SW 1271 (cell line): ENCODE measurements at places on chromosomes 13 and 19.

GRCh38 chr13:100363874-100364273 lies 224.7 kb downstream of the GGACT start:
- no peak for DNase-seq

DNA sequence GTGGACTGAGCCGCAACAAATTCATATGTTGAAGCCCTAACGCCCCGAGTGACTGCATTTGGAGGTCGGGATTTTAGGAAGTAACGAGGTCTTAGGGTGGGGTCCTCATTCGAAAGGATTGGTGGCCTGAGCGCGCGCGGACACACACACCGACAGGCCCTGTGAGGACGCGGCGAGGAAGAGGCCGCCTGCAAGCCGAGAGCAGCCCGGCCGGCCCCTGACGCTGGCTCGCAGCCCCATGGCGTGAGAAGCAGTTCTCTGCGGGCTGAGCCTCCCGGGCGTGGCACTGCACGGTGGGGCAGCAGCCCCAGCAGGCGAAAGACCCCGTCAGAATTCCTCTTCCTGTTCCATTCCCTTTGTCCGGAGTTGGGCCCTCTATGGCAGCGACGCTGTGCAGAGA lies 131.2 kb downstream of the CRYL1 start:
- DNase-seq, result no peak

GRCh38 chr19:54364775-54365257 lies at the start of gene LAIR1:
Gene LAIR1, minus strand, starts transcription at chr19:54364931. Its CDS starts 127 bp downstream, at chr19:54364804.
- DNase-seq, result no peak

DNA sequence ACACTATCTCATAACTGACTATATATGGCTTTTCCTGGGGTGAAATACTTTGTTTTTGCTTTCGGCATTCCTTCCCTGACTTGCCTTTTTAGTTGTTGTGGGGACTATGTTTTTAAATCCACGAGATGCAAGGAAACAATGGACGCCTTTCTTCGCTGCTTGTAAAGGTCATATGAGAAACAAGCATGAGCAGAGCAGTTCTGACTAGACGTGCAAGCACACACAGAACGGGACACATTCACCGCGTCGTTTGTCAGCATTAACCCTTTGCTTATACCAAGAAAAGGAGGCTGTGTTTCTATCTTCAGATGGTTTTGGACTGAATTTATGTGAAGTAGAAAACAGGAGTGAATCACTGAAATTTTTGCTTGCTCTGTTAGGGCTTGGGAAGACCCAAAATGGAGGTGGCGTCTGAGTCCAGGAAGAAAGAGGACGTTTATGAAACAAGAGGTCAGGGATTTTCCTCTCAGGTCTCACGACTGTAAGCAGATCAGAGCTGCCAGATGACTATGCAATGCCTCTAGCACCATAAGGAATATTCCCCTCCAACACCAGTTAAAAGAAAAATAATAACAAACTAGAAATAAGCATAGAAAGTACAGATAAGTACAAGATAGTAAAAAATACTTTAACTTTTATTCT lies 358.9 kb downstream of the DLEU7 start:
- DNase-seq, result no peak

DNA sequence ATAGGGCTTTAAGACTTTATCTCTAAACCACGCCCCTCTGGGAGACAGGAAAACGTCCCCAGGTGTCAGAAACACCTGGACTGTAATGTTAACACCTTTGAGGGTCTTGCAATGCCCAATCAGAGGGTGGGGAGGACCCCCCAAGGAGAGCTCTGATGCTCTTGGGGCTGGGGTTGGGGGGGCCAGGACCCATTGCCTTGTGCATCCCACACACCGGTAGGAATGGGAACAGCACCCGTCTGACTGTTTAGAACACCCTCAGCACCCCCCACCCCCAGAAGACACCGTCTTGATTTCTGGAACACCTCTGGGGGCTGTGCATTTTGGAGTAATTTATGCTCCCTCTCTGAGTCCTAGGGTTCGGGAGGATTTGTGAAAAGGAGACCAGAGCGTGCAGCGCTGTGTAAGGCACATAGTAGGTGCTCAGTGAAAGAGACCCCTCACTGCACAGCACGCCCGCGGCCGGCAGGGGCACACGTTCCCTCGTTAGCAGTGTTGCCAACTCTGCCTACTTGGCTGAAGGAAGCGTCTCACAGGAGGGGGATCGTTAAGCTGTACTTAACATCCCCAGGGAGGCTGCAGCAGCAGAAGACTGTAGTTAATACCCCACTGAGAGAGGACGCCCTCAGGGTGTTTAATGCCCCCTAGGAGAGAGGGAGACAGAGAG lies 2.8 kb upstream of the ERFL start:
- no peak for DNase-seq

DNA sequence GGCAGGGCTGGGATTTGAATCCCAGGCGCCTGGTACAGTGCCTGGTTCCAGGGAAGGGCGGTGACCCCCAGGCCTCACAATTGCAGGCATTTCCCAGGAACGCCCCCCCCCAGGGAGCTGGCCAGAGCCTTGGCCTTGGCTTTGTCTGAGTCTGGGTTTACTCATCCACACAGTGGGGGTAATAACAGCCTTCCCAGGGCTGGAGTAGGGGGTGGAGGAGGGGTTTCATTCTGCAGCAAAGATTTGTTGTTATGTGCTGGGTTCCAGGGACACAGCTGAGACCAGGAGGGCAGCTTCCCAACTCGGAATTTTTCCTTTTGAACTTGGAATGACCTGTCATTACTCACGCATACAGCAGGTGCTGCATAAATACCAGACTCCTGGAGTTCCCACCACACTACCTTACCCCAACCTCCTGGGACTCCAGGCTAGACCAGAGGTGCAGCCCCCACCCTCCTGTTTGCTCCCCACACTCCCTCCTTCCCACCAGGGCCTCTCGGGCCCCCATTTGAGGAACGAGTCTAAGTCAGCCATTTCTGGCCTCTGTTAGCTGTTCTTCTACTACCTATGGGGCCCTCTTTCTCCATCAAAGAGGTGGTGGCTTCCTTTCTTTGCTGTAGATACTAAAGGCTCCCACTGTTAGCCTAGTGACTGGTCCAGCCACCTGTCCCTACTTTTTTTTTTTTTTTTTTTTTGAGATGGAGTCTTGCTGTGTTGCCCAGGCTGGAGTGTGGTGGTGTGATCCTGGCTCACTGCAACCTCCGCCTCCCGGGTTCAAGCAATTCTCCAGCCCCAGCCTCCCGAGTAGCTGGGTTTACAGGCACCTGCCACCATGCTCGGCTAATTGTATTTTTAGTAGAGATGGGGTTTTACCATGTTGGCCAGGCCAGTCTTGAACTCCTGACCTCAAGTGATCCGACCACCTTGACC lies 1.6 kb upstream of the ADAMTS10 start:
- DNase-seq, result no peak

GRCh38 chr13:37636701-37637100 lies 38.1 kb upstream of the POSTN start:
- no peak for DNase-seq

GRCh38 chr13:78881054-78881453 lies 222.1 kb upstream of the OBI1 start:
- DNase-seq, result no peak

DNA sequence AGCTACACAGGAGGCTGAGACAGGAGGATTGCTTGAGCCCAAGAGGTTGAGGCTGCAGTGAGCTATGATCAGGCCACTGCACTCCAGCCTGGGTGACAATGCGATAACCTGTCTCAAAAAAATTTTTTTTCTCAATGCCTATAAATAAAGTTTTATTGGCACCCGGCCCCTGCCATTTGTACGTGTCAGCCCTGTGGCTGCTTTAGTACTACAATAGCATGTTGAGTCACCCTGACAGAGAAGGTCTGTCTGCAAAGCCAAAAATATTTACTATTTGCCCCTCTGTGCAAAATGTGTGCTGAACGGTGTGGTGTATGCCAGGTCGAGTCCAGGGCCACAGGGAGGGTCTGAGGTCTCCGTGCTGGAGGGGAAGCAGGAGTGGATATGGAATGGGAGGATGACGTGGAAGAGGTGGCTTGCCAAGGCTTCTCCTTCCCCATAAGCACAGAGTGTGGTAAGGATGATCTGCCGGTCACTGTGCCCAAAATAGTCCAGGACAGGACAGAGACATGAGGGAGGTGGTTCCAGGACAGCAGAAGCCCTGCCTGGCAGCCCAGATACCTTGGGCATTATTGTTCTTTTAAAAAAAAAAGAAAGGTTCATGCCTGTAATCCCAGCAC lies 10.0 kb downstream of the NMRK2 start:
- DNase-seq, result no peak
